Aorta (tissue), 5 donors: ENCODE measurements at places on chromosomes 12 and 14. TPM values are rescaled to one million over a fixed set of nuclear protein-coding genes. Genes with fewer than 3 reads are reported as not detected.

Gene PAX9
- 0.48 TPM for total RNA-seq

Gene KRT86
- 0.39 TPM for total RNA-seq

Gene DTX1
- 4.8 TPM for total RNA-seq

DNA sequence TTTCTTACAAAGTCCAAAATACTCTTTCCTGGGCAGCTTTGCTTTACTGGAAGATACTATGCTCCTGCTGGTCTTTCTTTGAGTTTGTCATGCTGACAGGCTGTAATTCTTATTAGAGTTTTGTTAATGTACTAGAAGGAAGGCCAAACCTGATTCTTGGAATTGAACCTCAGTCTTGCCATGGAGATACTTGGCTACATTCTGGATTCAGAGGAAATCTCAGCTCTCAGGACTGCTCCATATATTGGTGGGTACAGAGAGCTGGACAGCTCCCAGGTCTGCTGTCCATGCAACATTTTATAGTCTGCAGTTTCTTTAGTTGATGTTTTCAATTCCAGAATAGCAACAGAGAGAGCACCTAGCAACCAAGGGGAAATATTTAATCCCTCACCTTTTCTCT lies 363.1 kb upstream of the STXBP6 start:
- no peak overlapping the region for H3K27ac ChIP-seq
- DNase-seq = no peak
- no peak overlapping the region for H3K4me3 ChIP-seq

DNA sequence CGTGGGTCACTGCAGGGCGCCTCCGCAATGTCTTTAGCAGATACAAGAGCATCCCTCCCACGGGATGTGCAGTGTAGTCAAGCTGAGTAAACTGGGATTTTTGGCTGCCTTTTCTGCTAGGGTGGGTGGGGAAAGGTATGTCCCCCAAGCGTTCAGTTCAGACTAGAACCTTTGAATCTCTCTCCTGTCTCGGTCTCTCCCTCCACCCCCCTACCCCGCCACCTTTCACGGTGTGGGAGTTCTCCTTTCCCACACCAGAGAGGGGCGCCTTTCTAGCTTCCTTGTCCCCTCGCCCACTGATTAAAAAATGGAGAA lies 525 bp upstream of the FAR2 start:
- H3K4me1 ChIP-seq = no peaks in the 10 kb centered on the region
- H3K36me3 ChIP-seq = no peaks in the 10 kb centered on the region
- H3K4me3 ChIP-seq = peak overlapping the region; percentile 21
- no peak for DNase-seq
- H3K27ac ChIP-seq = no peak overlapping the region

DNA sequence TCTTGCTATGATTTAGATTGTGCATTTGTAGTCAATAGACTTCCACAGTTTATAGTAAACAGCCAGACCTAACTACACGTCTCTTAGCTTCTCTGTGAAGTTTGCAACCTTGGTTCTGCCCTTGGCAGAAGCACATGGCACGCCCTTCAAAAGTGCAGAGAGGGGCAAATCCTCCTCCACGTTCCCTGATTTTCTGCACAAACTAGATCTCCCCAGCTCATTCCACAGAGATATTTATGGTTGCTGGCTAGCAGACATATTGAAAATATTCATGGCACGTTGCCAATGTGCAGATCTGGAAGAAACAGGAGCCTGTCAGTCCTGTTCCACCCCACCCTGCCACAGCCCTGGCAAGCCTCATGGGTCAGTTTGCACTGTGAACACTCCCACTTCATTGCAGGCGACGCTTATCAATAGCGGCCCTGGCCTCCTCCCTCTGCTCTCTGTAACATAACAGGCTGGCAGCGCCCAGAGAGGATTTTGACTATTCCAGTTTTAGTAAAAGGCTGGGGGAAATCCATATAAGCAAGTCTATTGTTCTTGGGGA lies 6.5 kb upstream of the LGALS3 start:
- DNase-seq = no peak
- no peak overlapping the region for H3K27ac ChIP-seq
- H3K27me3 ChIP-seq = no peaks in the 10 kb centered on the region
- no peaks in the 10 kb centered on the region for H3K4me1 ChIP-seq

- no peak for DNase-seq
- H3K4me1 ChIP-seq = no peaks in the 10 kb centered on the region
- no peaks in the 10 kb centered on the region for H3K27me3 ChIP-seq
Observed at GRCh38 chr12:68977335-68977734, 44.4 kb upstream of the CPM start.

- H3K4me1 ChIP-seq = no peaks in the 10 kb centered on the region
- H3K4me3 ChIP-seq = no peak overlapping the region
- H3K27me3 ChIP-seq = no peaks in the 10 kb centered on the region
- no peak overlapping the region for H3K27ac ChIP-seq
- no peak for DNase-seq
- peaks cover 5% of the 10 kb centered on the region for H3K36me3 ChIP-seq
Observed at GRCh38 chr12:123494124-123494851, 36.3 kb downstream of the SNRNP35 start.
